Left renal cortex interstitium (tissue), 4 donors: ENCODE measurements at places on chromosomes 7 and 10.

DNA sequence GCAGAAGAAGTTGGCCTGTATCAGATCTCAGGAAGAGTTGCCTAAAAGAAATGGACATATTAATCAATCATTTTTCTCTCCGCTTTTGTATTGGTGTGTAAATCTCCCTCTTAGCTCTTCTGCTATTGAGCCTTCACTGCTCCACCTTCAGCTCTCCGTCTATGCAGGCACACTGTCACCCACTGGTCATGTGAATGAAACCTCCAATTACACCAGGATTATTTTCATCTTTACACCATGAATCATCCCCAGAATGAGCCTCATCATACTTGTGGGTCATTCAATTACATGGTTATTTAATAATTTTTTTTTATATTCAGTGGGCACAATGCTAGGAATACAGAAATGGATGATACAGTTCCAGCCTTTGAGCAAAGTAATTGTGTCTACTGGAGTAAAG lies 92.6 kb downstream of the LRRC4 start:
- DNase-seq: no peak

GRCh38 chr10:11878776-11879175 lies 55.6 kb downstream of the PROSER2 start:
- DNase-seq: no peak

GRCh38 chr10:105843786-105844185 lies 1202.7 kb downstream of the SORCS3 start:
- no peak for DNase-seq

DNA sequence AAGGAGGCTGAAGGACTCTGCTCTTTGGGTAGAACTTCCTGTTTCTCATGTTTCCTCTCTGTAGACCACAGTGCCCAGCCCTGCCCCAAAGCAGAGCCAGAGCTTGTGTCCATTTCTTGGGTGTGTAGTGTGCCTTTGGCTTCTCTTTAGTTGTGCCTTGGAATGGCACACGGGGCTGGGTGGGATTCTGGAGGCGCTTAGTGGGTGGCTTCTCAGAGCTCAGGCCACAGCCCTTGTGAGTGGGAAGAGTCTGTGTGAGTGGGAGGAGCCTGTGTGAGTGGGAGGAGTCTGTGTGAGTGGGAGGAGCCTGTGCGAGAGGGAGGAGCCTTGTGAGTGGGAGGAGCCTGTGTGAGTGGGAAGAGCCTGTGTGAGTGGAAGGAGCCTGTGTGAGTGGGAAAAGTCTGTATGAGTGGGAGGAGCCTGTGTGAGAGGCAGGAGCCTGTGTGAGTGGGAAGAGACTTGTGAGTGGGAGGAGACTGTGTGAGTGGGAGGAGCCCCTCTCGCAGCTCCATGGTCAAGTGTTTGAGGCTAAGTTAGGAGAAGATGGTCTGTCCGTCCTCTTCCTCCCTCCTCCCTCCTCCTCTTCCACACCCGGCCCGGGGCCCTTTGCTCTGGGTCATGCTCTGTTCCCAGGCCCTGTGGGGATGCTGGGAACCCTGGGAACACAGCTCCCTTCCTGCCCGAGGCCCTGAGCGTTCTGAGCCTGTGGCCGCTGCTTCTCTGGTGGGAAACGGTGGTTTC lies 153.0 kb downstream of the GRK5 start:
- no peak for DNase-seq

GRCh38 chr7:42596737-42597136 lies 315.1 kb downstream of the C7orf25 start:
- DNase-seq: no peak

- no peak for DNase-seq
Measured at GRCh38 chr10:118680197-118680596, 74.6 kb downstream of the CACUL1 start.

- no peak for DNase-seq
Measured at GRCh38 chr7:107610323-107610722, 30.3 kb downstream of the BCAP29 start.

DNA sequence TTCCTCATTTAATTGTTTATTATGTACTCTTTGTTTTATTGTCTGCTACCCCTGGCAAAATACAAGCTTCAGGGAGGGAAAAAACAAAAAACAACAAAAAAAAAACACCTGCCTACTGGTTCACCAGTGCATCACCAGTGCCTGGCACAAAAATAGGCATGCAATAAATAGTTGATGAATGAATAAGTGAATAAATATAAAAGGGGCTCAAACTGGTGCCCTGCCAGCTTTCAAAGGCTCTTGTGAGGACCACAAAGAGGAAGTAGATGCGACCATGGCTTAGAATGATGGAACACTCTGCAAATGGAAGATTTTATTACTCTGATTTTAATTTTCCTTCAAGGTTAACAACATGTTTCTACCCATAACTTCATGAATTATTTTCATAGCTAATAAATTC lies 213.0 kb upstream of the INHBA start:
- no peak for DNase-seq

- no peak for DNase-seq
Measured at GRCh38 chr7:52775876-52776275, 259.6 kb upstream of the POM121L12 start.

DNA sequence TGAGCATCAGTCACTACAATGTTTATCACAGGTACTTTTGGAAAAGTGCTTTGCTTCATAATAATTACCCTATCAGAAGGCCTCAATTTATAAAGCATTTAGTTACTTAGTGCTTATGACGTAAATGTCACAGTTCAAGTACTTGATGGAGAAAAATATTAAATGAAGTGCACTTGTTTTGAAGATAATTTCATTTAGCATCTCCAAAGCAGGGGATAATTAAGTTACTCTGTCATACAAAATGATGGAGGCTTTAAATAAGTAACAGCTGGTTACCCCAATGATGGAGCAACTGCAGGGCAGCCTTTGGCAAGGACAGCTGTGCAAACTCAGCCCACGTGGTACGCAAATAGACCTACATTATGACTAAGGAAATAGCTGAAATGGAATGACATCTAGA lies 768.8 kb downstream of the GRM8 start:
- no peak for DNase-seq

DNA sequence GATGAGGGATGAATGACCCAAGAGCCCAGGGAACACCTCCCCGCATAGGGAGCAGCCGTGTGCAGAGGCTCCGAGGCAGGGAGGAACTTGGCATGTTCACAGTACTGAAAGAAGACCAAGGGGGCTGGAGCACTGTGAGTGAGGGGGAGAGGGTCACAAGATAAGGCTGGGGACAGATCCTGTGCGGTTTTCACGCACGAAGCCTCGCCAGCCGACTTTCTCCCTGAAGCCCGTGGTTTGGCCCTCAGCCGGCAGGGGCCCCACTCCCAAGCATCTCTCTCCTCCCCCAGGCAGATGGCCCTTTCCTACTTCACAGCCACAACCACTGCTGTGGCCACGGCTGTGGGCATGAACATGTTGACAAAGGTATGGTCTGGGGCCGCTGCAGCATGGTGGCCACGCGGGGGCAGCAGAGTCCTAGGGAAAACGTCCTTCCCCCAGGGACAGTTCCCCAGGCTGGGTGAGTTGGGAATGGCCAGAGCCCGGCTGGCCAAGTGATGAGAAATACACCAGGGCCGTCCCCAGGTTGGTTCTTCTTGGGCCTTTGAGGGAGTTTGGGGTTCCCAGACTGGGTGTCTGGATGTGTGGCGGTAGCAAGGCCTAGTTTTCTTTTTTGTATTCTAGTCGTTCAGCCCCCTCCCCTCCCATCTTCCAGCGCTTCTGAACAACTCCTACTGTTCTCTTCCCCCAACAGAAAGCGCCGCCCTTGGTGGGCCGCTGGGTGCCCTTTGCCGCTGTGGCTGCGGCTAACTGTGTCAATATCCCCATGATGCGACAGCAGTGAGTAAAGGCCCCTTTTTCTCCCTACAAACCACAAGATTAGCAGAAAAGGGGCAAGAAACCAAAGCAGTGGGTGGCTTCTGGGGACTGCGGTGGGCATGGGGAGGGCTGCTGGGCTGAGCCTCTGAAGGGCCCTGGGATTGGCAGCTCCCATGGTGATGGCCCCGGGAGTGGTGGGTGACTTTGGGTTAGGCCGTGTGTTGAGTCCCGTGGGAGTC lies 14.4 kb upstream of the WBP1L start:
- DNase-seq: no peak

DNA sequence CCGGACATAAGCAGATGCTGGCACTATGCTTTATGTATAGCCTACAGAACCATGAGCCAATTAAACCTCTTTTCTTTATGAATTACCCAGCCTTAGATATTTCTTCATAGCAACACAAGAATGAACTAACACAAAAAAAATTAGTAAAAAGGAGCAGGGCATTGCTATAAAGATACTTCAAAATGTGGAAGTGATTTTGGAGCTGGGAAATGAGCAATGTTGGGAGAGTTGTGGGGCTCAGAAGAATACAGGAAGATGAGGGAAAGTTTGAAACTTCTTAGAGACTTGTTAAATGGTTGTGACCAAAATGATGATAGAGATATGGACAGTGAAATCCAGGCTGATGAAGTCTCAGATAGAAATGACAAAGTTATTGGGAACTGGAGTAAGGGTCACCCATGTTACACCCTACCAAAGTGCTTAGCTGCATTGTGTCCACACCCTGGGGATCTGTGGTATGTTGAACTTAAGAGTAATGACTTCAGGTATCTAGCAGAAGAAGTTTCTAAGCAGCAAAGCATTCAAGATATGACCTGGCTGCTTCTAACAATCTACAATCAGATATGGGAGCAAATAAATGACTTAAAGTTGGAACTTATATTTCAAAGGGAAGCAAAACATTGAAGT lies 24.2 kb downstream of the PNLIPRP3 start:
- no peak for DNase-seq

DNA sequence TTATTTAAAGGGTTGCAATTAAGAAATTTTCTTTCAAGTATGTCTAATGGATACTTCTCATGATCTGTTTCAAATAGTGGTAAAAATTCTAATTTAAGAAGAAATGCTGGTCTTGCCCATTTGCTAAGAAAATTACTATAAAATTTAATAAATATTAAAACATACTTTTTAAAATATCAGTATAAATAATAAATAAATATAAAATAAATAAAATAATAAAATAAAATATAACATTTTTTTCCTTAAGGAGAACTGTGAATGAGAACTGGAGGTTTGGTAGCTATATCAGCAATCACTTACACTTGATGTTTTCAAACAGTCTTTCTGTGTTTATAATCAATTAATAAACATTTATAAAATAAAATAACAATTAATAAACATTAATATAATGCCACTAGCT lies 266.1 kb downstream of the HGF start:
- no peak for DNase-seq

GRCh38 chr10:35784751-35785150 lies 142.7 kb upstream of the FZD8 start:
- DNase-seq: no peak

- DNase-seq: no peak
Measured at GRCh38 chr10:114749014-114749413, 72.6 kb upstream of the FHIP2A start.

DNA sequence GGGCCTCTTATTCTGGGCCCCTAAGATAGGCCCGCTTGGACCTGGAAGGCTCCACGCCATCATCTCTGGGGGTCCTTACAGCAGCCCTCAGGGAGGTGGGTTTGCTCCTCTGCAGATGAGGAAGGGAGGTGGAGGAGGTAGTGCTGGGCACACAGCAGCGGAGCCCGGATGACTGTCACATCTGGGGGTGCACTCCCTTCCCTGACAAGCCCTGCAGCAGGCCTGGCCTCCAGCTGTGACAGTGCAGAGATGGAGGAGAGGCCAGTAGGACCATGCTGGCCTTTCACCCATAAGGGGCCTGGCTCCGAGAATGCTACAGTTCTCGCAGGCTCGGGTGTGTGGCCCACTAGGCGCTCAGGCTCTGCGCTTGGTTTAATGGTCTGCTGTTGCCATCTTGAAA lies 9.2 kb downstream of the GDF2 start:
- DNase-seq: no peak

GRCh38 chr7:31271641-31272405 lies 68.7 kb downstream of the NEUROD6 start:
- DNase-seq: no peak

DNA sequence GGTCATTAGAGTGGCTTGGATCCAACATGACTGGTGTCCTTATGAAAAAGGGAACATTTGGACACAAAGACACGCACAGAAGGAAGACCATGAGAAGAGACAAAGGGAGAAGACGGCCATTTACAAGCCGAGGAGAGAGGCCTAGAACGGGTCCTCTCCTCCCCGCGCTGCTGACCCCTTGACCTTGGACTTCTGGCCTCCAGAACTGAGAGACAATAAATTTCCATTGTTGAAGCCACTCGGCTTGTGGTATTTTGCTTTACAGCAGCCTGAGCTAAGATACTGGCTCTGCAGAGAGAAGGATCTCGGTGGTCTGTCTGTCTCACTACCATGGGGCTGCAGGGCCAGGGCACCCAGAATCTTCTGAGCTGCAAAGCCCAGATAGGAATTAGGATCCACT lies 38.1 kb upstream of the ECHDC3 start:
- no peak for DNase-seq

DNA sequence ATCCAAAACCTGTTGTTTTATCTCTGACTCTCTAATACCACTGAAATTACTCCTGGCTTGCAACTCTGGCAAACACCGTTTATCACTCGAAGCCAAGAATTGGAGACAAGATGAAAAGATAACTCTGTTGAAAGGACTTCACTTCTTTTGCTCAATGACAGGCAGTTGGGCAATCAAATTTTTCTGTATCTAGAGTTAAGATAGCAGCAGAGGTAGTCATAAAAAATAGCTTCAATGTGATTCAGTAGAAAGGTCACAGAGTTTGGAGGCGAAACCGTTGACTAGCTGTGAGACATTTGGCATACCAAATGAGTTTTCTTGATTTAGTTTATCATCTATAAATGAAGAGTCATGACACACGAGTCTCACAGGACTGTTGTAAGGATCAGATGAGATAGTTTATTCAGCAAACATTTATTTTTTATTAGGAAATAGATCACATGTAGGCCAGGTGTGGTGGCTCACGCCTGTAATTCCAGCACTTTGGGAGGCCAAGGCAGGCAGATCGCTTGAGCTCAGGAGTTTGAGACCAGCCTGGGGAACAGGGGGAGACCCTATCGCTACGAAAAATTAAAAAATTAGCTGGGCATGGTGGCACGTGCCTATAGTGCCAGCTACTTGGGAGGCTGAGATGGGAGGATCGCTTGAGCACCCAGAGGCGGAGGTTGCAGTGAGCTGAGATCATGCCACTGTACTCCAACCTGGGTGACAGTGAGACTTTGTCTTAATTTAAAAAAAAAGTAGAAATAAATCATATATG lies 23.6 kb downstream of the AKR1B1 start:
- no peak for DNase-seq

- DNase-seq: no peak
Measured at GRCh38 chr7:66281678-66282590, 76.8 kb downstream of the TPST1 start.

GRCh38 chr10:28541717-28542365 lies 8.9 kb downstream of the WAC start:
- no peak for DNase-seq

- DNase-seq: no peak
Measured at GRCh38 chr7:50412973-50413372, 37.2 kb downstream of the FIGNL1 start.

DNA sequence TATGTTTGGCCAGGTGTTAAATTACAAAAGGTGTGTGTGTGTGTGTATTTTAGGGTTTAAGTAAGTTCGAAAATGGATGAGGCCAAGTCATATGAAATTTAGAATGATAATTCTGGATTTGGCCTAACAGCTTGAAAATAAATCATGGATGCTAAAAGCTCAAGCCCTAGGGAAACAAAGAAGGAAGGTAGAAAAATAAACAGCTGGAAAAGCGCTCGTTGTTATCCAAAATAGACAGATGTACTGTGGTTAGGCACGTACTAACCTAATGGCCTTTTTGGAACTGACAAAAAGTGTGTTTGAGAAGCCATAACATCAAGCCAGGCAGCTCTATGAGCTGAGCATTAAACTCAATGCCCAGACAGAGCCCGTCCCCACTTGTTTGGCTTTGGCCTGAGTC lies 17.5 kb upstream of the PALS2 start:
- DNase-seq: no peak
